CD4-positive, alpha-beta T cell treated with Interleukin-10 for 1 hour (primary cell): ENCODE measurements at places on chromosomes 4 and X.

DNA sequence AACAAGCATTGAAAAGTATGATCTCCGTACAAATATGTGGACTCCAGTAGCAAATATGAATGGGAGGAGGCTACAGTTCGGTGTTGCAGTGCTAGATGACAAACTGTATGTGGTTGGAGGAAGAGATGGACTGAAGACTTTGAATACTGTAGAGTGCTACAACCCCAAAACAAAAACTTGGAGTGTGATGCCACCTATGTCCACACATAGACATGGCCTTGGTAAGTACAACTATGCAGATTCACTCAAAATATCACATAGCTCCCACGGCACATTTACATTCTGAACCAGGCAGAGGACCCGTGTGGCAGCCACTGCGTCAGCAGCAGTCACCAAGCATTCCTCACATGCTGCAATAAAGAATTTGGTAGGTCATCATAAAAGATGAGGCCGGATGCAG is 41.3 kb downstream of the KLHL5 start:
- no peak for DNase-seq

- no peak for DNase-seq
These were observed 139.1 kb downstream of the COL4A6 start for GRCh38 chrX:108299101-108299591.

DNA sequence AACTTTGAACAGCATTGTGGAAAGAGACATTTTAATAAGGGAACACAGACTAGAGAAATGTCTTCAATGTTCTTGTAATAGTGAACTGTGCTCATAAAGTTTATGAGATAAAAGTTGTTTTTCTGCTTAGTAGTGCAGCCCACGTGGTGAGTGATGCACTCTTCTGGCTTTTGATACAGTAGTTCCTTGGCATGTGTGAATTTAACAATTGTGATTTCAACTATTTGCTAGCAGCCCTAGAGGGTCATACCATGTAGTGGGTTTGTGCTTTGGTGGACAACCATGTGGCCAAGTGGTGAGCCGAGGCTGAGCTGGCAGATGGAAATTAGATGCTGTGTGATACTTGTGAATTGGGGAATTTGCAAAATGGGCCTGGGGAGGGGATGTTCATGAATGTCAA is 116.2 kb upstream of the SLC4A4 start:
- no peak for DNase-seq

DNA sequence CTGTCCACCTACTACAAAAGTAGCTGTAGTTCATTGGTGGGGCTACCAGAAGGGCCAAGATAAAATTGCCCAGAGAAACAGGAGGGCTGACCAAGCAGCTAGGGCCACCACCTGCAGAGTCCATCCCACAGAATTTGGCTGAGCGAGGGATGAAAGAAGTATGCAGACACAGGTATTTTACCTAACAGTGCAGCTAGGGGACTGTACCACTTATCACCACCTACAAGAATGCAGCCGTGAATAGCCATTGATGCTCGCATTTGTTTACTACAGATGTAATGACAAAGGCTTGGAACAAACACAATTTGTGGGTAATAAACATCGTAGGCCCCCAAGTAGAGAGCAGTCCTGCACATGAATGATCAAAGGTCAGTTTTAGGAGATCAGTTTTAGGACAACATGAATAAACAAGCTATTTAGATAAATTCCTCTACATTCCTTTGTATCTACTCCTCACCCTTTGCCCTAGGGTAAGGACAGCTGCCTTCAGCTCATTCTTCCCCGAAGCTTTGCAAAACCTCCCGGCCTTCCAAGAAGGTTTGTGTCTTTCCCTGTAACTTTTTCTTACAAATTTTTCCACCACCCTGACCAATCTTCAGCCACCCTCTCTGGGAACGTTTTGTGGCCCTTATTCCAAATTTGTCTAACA is 49.5 kb downstream of the ZNF718 start:
- no peak for DNase-seq

DNA sequence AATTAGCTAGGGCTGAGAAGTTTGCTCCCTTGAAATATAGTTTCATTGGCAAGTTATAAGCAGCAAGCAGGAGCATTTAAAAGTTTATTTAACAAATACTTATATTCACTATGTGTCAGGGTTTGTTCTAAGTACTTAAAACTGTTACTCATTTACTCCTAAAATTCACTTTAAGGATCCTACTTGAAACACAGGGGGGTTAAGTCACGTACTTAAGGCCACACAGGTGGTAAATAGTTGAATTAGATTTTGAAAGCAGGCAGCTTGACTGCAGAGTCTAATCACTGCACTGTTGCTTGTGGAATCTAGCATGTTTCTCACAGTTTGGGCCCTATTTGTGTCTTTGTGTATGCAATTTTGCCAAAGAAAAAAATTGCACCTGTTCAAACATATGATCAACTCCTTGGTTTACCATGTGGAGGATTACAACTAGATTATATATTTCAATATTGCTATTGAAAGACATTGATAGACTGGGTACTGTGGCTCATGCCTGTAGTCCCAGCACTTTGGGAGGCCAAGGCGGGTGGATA is 7.6 kb downstream of the SGMS2 start:
- no peak for DNase-seq

- no peak for DNase-seq
These were observed 362.2 kb downstream of the SMARCA1 start for GRCh38 chrX:129161108-129161507.

GRCh38 chr4:48015678-48016077 is 803 bp downstream of the CNGA1 start:
- no peak for DNase-seq

DNA sequence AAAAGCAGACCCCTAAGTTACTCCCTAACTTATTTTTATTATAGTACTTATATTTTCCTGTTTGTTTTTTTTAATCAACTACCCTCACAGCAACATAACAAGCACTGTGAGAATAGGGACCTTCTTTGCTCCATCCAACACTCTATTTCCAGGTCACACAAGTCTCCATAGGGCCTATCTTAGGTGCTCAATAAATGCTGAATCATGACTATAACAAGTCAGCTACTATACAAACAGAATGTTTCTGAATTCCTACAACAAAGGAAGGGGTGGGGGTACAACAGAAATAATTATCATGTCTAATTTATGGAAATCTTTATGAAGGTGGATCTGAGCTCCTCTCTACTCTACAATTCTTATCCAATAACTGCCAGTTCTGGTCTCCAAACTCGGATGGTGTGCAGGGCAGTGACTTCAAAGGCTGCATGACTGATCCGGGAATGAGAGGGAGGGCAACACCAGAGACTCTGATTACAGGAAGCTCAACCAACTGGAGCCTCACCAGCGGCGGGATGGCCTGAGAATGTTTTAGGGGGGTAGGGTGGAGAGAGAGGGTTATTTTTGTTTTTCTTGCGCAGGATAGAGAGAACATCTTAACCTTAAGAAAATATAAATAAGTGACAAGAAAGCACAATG is 71.1 kb downstream of the HADH start:
- no peak for DNase-seq

- no peak for DNase-seq
These were observed 60.7 kb upstream of the KDR start for GRCh38 chr4:55186123-55186522.

DNA sequence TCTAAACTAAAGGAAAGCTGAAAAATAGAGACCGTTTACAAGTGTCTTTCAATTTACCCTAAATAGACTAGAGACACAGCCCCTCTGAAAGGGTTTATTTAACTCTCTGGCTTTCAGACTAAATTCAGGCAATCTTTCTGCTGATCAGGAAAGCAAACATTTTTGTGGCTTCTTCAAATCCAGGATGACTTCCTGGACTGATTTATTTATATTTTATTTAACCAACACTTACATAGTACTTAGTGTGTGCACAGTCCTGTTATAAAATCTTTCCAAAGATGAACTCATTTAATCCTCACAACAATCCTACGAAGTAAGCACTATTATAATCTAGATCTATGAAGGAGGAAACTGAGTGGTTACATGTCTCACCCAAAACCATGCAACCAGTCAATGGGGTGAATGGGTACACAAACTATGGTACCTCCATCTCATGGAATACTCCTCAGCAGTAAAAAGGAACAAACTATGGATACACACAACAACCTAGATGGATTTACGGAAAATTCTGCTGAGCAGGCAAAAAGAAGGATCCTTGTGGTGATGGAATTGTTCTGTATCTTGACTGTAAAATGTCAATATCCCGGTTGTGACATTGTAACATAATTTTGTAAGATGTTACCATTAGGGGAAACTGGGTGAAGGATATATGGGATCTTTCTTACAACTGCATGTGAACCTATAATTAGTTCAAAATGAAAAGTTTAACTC is 64.1 kb upstream of the MAMLD1 start:
- no peak for DNase-seq

- no peak for DNase-seq
These were observed 251.5 kb downstream of the GPM6A start for GRCh38 chr4:175560604-175561003.

DNA sequence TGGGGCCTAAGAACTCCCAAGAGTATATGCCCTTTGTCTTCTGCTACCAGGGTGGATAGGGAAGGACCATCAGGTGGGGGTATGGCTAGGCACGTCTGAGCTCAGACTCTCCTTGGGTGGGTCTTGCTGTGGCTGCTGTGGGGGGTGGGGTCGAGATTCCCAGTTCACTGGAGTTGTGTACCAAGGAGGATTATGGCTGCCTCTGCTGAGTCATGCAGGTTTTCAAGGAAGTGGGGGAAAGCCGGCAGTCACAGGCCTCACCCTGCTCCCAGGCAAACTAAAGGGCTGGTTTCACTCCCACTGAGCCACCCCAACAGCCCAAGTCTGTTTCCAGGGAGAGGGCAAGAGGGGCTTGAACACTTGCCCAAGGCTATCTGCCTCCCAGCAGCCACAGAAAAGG is 249.7 kb downstream of the NR3C2 start:
- no peak for DNase-seq

GRCh38 chr4:130689181-130689580 is 1593.2 kb downstream of the C4orf33 start:
- DNase-seq, result no peak

GRCh38 chrX:23766650-23767551 is 16.1 kb upstream of the SAT1 start:
- DNase-seq, result peak; percentile 28

- no peak for DNase-seq
These were observed 129.2 kb downstream of the FAM53A start for GRCh38 chr4:1554876-1555265.

DNA sequence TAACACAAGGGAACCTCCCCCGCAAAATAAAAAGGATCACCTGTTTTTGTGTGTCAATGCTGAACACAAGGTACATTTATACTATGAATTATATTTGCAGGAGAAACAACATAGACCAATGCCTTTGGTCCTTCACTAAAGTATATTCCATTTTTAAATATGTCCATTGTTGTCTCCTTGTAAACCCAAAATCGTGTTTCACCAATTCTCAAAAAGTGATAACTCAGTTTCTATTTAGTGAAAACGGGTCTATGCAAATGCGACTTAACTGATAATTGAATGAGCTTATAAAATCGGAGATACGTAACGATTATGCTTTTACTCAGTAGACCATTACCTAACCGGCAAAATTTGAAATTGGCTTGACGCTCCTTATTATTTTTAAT is 2.1 kb downstream of the BRWD3 start:
- DNase-seq, result no peak

DNA sequence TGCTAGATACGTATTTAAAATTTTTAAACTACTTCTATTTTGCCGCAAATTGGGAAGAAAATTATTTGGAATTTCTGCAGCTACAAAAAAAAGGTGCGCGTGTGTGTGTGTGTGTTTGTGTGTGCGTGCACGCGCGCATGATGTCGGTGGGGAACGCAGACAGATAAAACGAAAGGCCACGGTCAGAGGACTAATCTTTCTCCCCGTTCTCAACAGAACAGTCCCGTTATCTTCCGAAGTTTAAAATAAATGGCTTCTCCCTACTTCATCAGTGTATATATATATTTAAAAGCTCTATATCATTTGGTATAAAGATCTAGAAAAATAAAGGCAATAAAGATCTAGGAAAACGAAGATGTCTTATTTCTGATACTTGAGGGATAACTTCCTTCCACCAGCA is 1.5 kb downstream of the MGARP start:
- DNase-seq, result no peak

- peak; percentile 10 for DNase-seq
These were observed 133.8 kb downstream of the ZC4H2 start for GRCh38 chrX:64842492-64842891.

- peak; percentile 15 for DNase-seq
These were observed 49.8 kb downstream of the TBCK start for GRCh38 chr4:106266201-106266600.

DNA sequence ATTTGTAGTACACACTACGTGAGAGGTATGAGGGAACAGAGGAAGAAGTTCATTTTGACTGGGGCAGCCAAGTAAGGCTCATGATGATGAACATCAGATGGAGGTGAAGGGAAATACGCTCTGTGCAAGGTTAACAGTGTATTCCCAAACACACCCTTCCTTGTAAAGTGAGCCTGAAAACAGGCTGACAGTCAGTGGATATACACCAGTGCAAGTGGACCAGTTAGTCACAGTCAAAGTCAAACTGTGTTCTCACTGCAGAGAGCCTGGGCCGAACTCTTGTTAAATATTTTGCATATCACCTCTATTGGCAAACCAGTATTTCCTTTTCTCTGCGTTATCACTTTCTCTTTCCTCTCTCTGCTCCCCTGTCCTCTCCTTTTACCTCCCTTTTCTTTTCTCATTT is 23.4 kb upstream of the RHOH start:
- no peak for DNase-seq

DNA sequence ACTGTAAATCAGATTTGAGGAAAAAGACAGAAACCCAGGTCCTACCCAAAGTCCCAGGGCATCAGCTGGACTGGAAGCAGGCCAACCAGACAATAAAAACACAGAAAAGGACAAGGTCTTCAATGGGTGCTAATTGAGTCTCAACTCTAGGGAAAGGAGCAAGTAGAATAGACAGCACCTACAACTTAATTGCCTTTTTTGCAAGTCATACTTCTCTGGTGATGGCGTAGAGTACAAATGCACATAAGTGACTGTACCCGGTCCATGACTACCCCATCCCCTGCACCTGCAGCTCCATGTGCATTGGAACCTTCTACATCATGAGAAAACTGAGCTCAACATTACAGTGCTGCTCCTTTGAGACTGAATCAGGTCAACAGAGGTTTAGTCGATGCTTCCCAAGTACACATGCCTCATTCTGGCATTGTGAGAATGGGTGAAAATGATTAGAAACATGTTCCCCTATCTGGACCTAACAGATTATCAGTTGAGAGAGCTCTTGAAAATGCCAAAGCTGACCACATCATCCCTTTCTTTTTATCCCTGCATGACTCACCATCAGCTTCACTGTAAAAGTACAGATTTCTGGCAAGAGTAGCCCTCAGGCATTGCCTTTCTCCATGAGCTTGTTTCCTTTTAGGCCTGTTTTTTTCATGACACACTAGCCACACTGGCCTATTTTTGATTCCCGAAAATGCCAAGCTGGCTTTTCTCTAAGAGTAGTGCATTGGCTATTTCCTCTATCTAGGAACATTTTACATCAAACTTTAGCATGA is 298.3 kb downstream of the HS3ST1 start:
- no peak for DNase-seq

- no peak for DNase-seq
These were observed 1355.6 kb downstream of the FAM133A start for GRCh38 chrX:95029571-95029970.

- DNase-seq, result no peak
These were observed 1451.9 kb downstream of the PCDH7 start for GRCh38 chr4:32172086-32172485.
